ENCODE measurements at places on chromosomes 13 and 19.

- DNase-seq = no peak
These were observed 63.7 kb downstream of the SIPA1L3 start for GRCh38 chr19:37970699-37971098.

- DNase-seq = no peak
These were observed 7.1 kb downstream of the ARGLU1 start for GRCh38 chr13:106560821-106561220.

DNA sequence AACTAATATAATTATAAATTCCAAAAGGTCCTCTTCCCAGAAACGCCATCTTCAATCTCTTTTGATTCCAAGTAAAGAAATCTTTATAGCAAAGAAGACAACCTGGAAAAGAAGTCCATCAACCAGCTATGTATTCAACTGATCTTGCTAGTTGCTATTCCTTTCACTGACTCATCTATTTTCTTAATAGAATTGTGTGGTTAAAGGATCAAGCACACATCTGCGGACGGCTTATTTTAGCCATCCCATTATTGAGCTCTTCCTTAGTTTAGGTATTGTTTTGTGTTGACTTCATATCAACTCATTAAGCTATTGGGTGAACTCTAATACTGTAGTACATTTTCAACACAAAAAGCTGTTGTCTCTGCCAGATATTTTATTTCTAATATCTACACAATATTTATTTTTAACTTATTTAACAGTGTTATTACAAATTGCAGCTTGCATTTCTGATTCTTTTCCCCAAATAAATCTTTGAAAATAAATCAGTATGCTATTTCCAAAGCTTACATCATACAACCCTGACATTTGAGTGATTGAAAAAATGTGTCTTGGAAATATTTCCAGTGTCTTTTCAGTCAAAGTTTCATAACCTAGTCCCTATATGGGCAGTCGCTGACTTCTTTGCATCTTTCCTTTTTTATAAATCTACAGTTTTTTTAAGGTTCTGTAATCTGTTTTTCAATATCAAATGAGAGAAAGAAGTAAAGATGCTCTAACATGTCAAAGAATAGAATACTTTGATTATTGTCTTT is 158.8 kb upstream of the SPRY2 start:
- no peak for DNase-seq

DNA sequence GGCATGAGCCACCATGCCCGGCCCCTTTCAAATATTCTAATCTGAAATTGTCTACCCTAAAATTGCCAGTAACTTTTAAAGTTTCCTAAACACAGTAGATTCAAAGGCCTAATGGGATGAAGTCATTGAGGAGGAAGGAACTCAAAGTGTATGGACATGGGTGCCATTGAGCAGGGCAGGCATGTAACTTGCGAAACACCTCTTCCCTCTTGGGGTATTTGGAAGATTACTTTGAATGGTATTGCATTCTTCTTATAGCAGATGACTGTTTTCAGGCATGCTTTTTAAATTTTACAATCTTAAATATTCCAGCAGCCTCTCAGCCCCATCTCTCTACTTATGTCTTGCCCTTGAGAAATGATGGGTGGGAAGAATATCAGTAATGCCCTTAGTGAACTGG is 21.0 kb downstream of the TM9SF2 start:
- DNase-seq = no peak

- DNase-seq = no peak
These were observed 391.2 kb downstream of the KLF12 start for GRCh38 chr13:73742982-73743381.

GRCh38 chr19:47107953-47108746 is 5.4 kb downstream of the ZC3H4 start:
- DNase-seq = no peak

DNA sequence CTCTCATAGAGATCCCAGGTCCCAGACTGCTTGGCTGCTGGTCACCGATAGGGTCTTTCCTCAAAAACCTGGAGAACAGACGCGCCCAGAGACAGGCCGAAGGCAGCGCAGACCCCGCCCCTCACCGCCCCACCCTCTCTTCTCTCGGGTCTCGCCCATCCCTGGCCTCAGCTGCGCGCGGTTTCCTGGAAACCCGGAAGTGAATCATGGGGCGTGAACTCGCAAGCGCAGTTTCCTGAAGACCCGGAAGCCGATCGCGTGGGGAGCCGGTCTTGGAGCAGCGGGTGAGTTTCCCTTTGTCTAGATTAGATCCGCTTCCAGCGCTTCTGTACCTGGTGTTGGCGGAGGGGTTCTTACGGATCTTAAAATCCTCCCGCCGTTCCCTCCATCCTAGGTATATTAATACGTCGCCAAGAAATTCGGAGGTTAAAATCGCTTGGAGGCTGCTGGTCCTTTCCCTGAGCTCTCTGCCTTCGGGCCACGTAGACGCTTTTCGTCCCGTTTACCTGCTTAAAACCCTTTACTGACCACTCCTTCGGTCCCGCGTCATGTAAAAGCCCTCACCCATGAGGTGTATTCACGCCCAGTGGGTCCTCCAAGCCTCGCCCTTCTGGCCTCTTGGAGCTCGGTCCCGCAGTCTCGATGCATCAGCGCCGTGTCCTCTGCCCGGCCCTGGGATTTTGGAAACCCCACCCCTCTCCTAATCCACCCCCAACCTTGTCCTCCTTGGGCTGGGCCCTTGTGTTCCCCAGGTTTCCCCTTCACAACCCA is at the start of gene ZNF578:
Gene ZNF578 (plus strand): TSS at position 230 of the 771 bp plus-strand sequence. CDS start 48,293 bp downstream, outside the sequence.
- peak; percentile 60 for DNase-seq

GRCh38 chr13:83819156-83819555 is 63.1 kb downstream of the SLITRK1 start:
- no peak for DNase-seq

GRCh38 chr19:15025217-15025616 is 24.1 kb upstream of the CASP14 start:
- no peak for DNase-seq

- DNase-seq = no peak
These were observed 3.0 kb downstream of the MIER2 start for GRCh38 chr19:341386-342127.

- no peak for DNase-seq
These were observed 442 bp upstream of the CDC16 start for GRCh38 chr13:114234266-114234644.

DNA sequence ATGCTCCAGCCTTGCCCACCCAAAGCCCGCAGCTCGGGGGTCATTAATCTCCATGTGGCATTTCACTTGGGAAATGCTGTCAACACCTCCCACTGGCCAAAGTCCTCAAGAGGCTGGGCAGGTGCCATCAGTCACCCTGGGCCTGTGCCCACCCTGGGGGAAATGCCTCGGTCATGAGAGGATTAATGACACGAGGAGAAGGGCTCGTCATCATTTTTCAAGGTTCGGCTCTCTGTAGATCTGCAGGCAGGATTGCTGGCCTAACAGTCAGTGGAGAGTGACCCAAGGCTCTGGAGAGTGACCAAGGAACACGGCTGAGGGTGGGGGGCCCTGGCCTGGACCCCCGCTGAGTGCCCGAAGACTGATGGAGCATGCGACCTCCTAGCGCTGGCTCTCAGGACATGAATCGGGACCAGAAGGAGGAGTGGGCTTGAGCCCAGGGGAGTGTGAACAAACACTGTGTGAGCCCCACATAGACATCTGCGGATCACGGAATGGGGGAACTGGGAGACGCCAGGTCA is 15.2 kb upstream of the KCTD15 start:
- DNase-seq = no peak

All from activated gamma-delta T cell treated with Interleukin-2 at 50 U/mL for 16 hours (primary cell).